ENCODE measurements at places on chromosomes 2 and 18.

- no peak for DNase-seq
Measured at GRCh38 chr2:115413791-115414190, 971.4 kb downstream of the DPP10 start.

- no peak for DNase-seq
Measured at GRCh38 chr18:41922176-41922575, 32.9 kb upstream of the PIK3C3 start.

GRCh38 chr2:122417114-122417513 lies 661.7 kb downstream of the TSN start:
- DNase-seq, result no peak

- DNase-seq, result peak; percentile 33
Measured at GRCh38 chr18:13611142-13611600, 115.2 kb downstream of the FAM210A start.

DNA sequence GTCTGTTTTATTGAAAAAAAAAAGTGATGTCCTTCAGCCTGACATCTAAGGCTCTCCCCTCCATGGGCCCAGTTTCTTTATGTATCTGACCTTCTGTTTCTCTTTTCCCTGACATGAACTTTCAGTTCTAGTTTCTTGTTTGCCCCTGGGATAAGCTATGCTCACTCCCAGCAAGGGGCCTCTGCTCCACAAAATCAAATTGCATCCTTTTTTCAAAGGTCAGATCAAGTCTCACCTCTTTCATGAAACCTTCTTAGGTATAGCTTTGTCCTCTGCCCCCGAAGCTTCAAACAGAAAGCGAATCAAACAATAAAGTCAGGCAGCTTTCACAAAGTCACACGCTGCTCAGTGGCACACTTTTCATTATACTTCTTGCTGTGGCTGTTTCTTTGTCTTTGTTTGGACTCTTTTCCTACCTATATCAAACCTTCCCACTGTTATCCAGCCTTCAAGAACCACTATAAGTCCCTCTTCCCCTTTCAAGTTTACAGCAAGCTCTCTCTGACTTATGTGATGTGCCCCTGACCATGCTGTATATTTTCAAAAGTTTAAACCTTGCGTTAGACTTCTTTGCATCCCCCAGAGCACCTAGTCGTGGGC lies 23.3 kb downstream of the MAP3K19 start:
- no peak for DNase-seq

DNA sequence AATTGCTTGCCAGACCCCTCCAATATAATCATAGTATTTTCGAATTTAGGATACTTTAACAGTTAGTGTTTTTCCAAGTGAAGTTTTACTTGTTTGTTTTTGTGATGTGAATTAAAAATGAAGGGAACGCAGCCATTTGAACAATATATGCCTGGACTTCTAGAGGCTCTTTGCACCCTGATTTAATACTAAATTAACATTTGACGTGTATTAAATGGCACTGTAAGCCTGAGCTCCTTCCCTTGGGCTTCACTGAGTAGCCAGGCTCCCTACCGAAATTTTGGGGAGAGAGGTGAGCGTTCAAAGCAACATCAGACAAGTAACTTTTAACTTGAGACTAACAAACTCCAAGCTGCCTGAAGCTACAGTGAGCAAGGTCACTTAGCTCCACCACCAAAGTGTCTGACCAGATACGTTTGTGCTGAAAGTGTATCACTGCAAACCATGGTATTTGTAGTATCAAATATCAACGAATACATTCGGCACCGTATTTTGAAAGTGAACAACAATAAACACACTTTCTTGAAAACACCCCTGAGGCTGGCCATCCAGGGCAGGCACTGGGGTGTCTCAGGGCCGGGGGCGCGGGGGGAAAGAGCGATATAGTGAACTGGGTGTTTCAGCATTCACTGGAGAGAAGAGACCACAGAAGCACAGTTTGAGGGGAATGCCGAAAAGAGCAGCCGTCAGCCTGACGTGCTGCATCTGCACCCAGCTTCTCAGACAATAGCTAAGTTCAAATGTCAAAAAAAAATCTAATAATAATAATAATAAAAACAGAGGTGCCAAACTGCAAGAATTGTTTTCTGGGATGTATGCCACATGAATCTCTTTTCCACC lies 7.7 kb upstream of the POU3F3 start:
- no peak for DNase-seq

GRCh38 chr2:98269274-98269673 lies 77.0 kb upstream of the CNGA3 start:
- DNase-seq, result no peak

DNA sequence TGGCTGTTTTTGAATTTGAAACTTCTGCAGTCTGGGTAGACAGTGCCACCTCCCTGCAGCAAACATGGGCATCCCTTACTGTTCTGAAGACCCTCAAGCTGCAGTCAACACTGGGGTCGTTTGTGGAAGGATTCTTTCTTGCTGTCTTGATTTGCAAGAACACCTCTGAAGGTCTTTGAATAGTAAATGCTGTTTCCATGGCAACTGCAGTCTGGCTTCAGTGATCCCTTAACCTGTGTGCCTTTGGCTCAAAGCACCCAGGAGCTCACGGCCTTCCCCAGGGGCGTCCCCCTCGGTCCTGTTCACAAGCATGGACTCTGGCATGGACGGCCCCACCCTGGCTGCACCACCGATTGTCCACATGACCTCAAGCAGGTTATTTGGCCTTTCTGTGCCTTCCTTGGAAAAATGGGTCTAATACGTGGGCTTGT lies 38.3 kb downstream of the LRRFIP1 start:
- no peak for DNase-seq

DNA sequence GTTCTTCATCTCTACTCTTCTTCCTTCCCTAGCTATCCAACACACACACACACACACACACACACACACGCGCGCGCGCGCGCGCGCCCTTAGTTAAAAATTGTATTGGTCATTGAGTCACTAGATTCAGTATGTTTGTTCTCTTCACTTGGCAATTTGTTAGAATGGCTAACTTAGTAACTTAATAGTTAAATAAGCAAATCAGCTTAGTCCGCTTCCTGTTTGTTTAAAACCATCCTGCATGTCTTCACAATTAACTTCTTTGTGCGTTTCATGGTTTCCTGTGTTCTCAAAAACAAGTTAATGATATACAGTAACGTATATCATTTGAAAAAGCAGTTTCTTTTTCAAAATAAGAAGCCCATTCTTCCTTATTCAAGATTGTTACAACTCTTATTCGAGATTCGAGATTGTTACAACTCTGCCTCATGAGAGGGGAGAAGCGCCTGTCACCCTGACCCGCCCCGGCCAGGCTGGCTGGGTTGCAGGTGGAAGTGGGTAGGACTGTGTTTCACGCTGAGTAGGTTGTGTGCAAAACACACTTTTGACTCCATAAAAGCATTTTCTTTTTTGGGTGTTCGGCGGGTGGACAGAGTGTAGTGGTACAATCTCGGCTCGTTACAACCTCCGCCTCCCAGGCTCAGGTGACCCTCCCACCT lies 9.5 kb upstream of the CNNM3 start:
- peak; percentile 28 for DNase-seq

DNA sequence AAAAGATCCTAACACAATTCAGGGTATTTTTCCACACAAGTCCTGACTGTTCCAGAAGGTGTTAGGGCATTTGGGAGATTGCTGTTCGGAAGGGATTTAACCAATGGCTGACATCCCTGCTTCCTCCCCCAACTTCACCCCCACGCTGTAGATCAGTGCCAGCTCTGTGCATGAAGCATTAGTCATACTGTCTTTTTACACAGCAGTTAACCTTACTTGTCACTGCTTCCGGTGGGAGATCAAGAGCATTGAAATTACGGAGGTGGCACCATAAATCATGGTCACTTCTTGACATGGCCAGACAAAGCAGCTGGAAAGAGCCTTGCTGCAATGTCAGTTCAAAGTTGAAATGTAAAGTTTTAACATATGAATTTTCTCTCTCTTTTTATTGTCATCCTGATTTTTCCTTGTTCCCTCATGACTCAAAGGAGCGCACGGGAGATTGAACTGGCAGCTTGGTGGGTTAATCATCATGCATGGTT lies 70.2 kb downstream of the HRH4 start:
- no peak for DNase-seq

- no peak for DNase-seq
Measured at GRCh38 chr2:186017278-186017677, 278.7 kb downstream of the FSIP2 start.

- no peak for DNase-seq
Measured at GRCh38 chr18:24790347-24790746, 329.9 kb downstream of the HRH4 start.

GRCh38 chr2:202135091-202135874 lies 62.2 kb downstream of the KIAA2012 start:
- DNase-seq, result no peak

- DNase-seq, result no peak
Measured at GRCh38 chr2:142502402-142502801, 371.6 kb upstream of the LRP1B start.

- no peak for DNase-seq
Measured at GRCh38 chr2:1739961-1740715, 4.2 kb downstream of the PXDN start.

GRCh38 chr2:46955764-46956163 lies 40.2 kb upstream of the MCFD2 start:
- no peak for DNase-seq

DNA sequence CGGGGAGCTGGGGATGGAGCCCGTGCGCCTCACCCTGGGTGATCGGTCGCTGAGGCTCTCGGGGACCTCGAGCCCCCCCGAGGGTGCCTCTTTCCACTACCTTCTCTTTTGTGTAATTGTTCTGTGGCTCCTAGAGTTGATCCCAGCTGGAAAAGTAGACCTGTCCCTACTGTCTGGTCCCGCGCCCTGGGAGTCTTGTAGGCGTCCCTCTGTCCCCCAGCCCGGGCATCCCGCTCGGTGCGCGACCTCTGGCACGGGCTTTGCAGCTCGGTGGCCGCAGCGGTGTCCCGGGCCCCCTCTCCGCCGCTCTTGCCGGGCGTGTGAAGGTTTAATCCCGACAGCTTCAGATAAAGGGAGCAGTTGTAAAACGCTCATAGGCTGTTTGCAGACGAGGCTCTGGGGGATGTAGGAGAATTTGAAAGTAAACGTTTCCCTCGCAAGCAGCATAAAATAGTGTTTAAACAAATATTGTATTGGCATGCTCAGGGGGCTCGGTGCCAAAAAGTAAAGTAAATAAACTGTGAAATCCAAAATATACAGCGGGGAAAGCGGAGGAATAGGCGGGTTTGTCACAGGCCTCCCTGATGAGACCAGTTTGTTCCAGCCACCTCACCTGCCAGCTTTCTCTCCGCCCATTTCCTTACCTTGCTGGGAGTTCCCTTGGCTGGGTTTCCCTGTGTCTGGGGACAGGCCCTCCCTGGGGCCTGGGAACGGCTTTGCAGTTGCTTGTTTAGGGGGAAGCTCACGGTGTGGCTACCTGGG lies 1.9 kb downstream of the GLI2 start:
- DNase-seq, result no peak

GRCh38 chr2:24404491-24404921 lies 44.2 kb upstream of the ITSN2 start:
- DNase-seq, result no peak

GRCh38 chr2:105365206-105365605 lies 27.9 kb downstream of the C2orf49 start:
- no peak for DNase-seq

GRCh38 chr2:168804214-168804613 lies 1.8 kb downstream of the NOSTRIN start:
- DNase-seq, result no peak

DNA sequence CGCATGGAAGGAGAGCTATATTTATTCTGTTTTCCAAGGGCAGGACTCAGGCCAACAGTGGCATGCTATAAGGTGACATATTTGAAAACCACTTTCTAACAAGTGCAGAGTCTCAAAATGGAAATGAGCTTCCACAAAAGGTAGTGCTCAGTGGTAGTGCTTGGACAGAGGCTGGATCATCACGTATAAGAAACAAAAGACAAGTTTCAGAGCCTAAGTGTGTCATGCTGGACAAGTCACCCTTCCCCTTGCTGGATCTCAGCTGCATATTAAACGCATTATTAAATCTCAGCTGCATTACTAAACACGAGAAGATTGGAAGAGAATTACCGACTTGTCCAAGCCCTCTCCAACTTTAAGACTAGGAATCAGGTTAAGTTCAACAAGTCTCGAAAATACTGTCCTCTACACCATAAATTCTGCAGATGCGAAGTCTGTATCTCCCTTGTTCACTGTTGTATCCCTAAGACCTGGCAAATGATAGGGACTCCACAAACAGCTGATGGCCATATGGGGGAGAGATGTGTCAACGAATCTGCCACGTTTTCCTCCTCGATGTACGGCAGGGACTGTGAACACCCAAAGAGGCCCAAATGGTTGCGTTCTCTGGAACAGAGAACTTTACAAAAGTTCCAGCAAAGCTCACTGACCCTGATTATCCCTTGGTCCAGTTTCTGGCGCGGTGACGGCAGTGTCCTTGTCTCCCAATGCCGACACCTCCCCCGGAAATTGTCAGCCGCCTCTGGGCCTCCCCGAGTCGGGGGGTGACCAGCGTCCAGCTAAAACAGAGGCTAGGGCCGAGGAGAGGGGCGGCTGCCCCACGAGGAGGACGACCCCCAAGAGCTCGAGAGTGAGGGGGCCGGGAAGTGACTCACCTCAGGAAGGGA lies 611 bp downstream of the NOL10 start:
- DNase-seq, result no peak

GRCh38 chr2:224479826-224480225 lies 77.9 kb upstream of the FAM124B start:
- no peak for DNase-seq

DNA sequence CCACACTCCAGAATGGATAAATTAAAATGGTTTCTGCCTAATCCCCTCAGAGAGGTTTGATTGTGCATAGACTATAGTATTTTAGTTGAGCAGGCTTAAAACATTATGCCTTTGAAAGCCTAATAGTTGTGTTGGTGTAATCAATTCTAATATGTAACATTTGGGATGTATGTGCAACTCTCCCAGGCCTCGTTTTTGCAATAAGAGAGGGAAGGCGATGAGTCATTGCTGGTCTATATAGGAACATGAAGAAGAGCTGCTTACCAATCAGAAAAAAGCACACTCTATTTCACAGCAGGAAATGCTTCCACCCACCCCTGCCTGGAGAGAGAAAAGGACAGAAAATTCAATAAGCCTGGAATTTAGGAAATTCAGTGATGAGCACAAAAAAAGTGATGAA lies 1424.0 kb upstream of the PIK3C3 start:
- DNase-seq, result no peak

- no peak for DNase-seq
Measured at GRCh38 chr2:74043345-74044329, 58.9 kb downstream of the TET3 start.

DNA sequence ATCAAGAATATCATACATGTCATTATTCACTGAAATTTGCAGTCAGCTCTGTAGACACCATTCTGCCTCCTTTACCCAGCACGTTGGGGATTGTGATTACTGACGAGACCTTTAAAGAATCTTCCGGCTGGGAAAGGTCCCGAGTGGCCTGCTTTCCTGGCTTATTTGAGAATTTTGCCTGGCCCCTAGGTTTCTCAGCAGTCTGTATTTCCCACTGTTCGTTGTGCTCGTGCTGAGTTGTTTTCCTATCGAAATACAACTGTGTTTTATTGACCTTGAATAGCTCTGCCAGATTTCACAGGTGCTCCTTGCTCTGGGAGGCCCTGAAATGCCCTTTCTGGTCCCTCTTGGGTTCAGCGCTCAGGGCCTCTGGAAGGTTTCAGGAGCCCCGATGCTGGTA lies 94.9 kb downstream of the AGAP1 start:
- DNase-seq, result no peak

All from T follicular helper cell (primary cell).